ENCODE measurements at places on chromosomes 2 and 18.
A peak's percentile ranks its signal among the peaks of the same experiment; 100 is the strongest.

DNA sequence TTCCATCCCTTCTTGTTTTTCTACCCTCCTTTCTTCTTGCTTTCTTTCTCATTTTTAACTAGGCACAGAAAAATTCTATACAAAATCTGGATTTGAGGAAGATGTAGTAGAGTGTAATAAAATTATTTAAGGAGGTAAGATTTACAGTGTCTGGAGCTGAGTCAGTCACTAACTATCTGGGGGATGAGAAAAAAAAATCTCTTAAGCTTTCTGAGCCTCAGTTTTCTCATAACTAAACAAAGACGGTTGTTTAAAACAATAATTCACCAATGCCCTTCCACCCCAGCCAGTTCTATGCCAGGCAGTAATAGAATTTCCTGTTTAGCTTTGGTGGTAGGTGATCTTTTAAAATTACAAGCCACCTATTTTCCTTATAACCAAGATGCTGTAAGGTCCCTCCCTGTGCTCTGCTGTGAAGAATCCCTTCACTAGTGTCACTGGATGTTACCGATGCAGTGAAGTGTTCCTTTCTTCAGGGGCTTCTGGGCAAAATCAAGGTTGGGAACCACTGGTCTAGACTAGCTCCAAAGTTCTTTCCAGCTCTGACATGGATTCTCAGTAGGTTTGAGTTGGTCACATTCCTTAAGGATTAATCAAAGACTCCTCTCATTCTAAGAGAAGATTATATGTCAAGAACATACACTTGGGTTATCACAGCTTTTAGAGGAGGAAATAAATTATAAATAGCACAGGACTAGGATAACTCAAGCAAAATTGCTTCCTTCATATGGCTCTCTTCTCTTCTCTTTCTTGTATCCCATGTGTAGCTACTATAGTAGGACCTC, 289.0 kb downstream of the CDH2 start:
- DNase-seq: peak; percentile 5

GRCh38 chr2:228066126-228066798, 115.2 kb downstream of the SPHKAP start:
- DNase-seq: no peak

DNA sequence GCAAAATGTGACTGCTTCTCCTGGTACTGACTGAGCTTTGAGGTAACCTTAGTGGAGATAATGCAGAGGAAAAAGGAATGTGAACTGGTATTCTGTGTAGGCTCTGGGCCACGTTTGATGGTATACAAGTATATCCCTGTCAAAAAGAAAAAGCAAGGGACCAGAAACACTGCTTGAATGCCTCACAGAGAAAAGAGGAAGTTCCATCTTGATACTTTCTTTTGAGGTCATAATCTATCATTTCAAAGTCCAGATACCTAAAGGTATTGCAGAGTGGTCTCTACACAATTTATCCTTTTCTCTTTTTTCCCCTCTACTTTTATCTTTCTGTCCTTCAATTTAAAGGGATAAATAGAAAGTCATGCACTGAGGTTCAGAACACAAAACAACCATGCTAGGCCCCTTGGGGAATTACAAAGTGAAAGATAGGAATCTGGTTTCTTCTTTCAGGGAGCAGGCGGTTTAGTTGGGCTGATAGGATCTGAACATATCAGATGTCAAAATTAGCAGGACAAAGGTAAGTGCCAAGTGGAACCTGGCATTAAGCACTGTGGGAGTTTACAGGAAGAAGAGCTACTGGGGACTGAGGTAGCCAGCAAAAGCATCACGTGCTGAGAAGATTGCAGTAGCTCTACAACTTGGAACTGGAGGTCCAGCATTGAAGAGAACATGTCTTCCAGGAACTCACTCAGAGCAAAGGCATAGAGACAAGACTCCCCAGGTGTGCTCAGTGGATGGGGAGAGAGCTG, 121.2 kb downstream of the LYPD6 start:
- no peak for DNase-seq

DNA sequence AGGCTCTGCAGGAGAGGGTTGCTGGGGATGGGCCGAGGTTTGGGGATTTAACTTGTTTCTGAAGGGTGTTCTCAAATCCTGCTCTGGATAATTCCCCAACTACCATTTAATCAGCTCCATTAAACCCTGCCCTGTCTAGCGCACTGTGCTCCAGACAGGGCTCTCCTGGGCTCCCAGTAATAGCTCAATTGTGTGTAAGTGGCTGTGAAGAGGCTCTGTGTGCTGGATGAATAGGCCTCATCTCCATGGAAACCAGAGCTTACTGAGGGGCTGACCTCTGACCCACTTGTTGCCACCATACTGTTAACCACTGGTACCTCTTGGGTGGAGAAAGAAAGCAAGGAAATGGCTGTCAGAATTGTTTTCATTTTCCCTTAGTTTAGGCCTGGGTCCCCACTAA, 92.9 kb downstream of the TGOLN2 start:
- no peak for DNase-seq

GRCh38 chr18:35623255-35623654, 41.7 kb downstream of the GALNT1 start:
- DNase-seq: no peak

DNA sequence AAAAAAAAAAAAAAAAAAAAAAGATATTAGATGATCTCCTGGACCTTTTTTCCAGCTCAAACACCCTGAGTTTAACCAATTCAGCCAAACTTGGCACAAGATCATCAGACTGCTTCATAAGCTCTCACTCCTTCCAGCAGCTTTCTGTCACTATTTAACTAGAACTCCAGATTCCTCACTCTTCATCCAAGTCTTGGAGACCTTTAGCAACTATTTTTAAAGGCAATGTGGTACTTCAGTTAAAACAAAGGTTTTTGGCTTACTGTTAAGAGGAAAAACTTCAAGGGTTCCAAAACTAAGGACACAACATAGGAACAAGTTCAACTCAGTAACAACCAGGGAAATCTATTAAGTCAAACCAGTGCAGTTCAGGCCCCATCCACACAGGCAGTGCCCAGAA, 23.2 kb downstream of the LAMA1 start:
- DNase-seq: no peak

DNA sequence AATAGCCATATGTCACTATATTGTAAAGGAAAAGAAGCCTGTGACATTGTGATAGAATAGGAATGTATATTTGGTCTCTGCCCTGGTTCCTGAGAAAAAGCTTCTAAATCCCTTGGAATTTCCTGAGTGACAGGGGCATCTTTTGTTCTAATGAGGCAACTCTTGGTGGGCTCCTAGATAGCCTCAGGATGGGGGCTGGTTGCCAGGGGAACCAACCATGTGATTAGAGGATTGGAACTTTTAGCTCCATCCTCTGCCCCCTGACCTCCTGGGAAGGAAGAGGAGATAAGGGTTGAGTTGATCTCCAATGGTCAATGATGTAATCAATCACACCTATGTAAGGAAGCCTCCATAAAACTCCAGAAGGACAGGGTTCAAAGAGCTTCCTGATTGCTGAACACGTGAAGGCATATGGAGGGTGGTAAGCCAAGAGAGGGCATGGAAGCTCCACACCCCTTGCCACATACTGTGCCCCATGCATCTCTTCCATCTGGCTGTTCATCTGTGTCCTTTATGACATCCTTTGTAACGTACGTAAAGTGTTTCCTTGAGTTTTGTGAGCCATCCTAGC, 2.9 kb upstream of the ME2 start:
- DNase-seq: no peak

DNA sequence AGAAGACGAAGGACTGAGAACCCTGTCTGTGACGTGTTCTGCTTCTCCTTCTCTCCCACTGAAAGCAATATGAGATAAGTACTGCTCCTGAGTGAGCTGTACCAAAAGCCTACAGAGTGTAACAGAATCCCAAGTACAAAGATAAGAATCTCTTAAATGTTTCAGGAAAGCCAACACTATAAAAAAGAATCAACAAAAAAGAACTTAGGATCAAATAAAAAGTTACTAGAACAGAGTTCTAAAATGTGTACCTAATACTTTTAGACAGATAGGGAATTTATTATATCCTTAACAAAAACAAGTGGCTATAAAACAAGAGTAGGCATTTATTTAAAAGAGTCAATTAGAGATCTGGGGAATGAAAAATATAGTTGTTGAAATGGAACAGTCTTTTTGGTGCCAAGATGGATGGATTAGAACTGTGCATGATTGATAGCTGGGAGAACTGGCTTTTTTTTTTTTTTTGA, 49.0 kb downstream of the NCOA1 start:
- no peak for DNase-seq

DNA sequence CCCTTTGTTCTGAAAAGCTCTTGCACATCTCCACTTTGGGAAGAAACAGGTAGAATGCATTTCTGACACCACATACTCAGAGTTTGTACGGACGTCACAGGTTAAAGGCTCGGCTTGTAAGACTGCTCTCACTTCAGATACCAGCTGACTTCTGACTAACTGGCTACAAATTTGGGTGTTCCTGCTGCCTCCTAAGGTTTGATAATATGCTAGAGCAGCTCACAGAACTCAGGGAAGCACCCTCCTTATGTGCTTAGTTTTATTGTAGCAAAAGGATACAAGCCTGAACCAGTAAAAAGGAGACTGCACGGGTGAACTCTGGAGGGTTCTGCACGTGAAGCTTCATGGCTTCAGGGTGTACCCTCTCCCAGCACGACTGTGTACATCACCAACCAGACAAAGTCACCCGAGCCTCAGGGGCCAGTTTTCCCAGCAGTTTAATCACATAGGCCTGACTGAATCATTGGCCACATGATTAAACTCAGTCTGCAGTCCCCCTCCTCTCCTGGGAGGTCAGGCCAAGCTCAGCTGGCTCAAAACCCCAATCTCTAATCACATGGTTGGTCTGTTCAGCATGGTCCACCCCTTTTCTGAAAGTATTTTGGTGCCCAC, 749.5 kb upstream of the RAB6C start:
- DNase-seq: no peak

DNA sequence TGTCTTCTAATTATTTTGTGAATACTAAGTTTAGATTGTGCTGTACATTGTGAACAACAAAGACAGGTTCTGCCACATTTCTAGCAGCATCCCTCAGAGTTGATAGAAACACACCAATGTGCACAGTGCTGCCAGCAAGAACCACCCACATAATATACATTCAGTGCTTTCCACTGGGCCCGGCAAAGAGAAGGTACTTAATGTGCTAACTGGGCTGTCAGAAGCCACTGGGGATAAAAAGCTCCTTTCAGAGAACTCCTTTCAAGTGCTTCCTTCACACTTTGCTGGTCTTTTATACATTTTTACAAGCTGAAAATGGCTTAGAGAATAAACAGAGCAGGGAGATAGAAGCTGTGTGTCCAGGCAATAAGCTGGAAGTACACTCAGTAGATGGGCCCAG, 58.0 kb upstream of the CAPN13 start:
- DNase-seq: no peak

DNA sequence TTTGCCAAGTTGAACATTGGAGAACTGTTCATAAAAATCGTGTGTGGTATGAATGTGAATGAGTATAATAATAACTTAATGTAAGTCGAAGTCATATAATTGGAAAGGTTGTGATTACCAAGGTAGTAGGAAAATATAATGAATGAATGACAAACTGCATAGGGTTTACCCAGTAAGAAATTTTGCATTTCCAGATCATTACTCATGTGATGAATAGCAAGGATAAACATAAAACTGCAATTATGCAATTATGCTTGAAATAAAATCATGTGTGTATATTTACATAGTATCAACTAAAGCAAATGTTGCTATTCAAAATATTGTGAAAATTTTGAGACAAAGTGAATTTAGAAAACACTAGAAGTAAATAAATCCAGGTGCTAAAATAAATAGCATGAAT, 1108.7 kb upstream of the TMEFF2 start:
- DNase-seq: no peak

GRCh38 chr2:69223759-69224511, 163.1 kb downstream of the GFPT1 start:
- no peak for DNase-seq

GRCh38 chr2:7025082-7025481, 107.9 kb downstream of the RNF144A start:
- no peak for DNase-seq

GRCh38 chr2:7730449-7730848, 813.2 kb downstream of the RNF144A start:
- DNase-seq: no peak

DNA sequence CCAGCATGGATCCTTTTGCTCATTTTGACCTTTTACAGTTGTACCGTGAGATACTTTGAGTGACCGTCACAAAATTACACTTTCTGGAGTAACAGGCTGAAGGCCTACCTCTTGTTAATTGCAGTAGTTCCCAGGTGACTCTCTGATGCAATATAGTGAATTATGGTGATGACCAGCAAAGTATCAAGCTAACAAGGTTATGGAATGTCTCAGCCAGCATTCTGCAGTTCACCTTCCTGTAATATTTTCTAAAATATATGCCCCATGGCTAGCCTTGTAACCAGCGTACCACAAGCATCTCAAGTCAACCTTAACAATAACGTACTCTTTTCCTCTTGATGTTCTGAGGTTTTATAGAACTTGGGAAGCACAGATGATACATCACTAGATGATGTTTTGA, 234.7 kb downstream of the LTBP1 start:
- DNase-seq: no peak

- DNase-seq: no peak
Measured at GRCh38 chr2:98505971-98506664, 61.5 kb downstream of the INPP4A start.

- DNase-seq: no peak
Measured at GRCh38 chr2:20057268-20057667, 5.8 kb upstream of the LAPTM4A start.

DNA sequence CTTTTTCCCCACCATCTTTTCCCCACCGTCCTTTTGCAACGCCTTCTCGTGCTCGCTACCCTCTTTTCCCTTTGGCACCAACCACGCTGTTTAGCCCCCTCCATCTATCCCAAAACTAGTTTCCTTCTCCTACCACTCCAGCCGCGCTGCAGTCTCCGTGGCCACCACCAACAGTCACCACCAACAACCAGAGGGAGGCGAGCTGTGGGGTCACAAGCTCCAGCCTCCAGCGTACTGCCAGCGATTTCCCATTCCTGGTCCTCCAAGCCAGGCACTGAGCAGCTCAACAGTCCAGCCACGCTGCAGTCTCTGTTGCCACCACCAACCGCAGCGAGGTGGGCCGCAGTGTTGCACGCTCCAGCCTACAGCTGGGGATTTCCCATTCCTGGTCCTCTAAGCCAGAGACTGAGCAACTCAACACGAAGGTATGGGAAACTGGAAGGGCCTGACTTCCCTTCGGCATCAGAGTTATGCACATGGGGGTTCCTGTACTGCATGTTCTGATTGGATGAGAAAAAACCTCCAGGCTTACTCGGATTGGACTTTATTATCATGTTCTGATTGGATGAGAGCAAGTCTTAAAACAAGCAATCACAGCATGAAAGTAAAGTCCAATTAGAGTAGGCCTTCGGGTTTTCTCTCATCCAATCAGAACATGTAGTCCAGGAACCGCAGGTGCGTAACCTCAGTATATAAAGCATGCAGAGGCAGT, 42.3 kb upstream of the IMP4 start:
- DNase-seq: no peak

DNA sequence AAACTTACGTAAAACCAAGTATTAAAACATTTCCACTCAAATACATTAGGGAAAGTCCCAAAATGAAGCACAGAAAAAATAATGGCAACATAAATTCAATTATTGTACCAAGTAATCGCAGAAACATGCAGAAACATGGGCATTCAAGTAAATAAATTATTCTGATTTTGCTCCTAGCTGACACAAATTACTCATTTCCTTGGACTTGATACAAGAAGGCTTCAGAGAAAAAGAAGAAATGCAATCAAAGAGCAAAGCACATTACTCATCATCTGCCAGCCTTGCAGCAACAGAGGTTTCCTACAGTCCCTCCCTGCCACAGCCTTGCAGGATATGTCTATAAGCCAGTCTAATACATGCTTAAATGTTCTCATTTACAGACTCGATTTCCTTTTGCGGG, 439.8 kb upstream of the LYPD1 start:
- DNase-seq: peak; percentile 49
